Mammary epithelial cell (primary cell): ENCODE measurements at places on chromosomes 12 and 14.

GRCh38 chr14:30299915-30300314 lies 259.0 kb upstream of the G2E3 start:
- no peak for DNase-seq

GRCh38 chr14:53391631-53392285 lies 238.6 kb upstream of the DDHD1 start:
- peak; percentile 98 for DNase-seq

DNA sequence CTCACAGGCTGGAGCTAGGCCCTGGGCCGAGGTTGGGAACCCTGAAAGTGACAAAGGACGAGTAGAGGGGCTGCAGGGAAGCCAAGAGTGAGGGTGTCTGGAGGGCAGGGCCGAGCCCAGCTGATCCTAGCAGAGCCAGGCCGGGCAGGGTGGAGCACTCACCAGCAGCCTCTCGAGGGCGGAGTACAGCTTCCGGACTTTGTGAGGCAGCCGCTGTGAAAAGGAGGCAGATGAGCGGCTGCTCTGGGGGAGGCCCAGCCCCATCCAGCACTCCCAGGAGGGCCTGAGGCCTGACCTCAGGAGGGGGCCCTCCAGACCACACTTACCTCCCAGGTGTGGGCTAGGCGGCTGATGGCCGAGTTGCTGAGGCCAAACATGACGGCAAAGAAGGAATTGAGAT lies 14.7 kb upstream of the ENDOU start:
- no peak for DNase-seq

DNA sequence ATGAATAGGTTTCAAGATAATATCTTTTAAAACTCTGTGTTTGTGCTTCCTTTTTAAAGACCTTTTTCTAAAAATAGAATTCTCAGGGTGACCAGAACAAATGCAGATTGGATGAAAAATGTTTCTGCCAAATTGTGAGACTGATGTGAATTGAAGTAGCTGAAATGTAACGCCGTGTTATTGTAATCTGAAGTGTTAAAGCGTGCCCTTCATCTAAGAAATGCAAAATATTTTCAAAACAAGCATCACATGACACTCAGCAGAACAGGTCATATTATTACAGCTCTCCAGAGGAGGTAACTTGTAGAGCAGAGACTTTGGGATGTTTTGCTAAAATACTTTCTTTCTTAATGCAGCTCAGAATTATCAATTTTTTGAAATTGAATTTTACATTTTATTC lies 90.0 kb upstream of the PLEKHA5 start:
- DNase-seq: no peak

DNA sequence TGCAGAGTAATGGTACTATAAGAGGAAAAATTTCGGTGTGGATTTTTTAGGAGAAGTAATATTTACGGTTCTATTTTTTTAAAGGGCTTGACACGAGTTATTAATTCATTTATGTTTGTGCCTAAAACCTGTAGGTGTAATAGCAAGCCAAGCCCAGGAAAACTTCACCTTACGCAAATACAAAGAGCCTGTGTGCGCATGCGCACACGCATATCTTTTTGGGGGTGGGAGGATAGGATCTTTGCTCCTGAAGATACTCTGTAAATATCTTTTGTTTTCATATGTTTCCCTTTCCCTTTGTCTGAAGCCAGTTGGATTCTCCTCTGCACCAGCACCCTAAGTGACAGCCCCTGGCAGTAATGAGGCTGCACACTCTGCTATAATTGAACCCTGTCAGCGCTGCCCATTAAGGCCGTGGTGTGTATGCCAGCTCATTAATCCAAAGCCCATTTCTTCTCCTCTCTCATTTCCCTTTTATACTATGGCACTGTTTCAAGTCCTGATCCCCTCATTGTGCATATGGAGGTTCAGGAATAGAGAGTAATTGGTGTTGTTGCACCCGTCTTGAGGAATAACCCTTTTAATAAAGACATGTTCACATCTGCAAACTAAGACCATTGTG lies 327.2 kb upstream of the E2F7 start:
- no peak for DNase-seq

- peak; percentile 91 for DNase-seq
Measured at GRCh38 chr12:95173392-95174251, 43.6 kb downstream of the FGD6 start.

DNA sequence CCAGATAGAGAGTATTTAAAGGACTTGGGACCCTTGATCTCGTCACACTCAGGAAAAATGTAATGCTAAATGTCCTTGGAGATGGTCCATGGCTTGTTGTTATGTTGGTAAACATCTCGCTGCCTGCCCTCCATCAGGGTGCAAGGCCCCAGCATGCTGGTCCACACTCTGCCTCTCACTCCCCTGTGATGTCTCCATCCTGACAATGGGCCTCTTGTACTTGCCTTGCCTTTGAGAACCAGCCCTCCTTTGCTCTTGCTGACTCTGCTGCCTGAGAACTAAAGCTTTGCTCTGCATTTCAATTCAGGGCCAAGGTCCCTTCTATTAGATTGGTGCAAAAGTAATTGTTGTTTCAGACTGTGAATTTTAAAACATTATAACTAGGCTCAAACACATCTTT lies 131.0 kb upstream of the LMNTD1 start:
- DNase-seq: no peak

DNA sequence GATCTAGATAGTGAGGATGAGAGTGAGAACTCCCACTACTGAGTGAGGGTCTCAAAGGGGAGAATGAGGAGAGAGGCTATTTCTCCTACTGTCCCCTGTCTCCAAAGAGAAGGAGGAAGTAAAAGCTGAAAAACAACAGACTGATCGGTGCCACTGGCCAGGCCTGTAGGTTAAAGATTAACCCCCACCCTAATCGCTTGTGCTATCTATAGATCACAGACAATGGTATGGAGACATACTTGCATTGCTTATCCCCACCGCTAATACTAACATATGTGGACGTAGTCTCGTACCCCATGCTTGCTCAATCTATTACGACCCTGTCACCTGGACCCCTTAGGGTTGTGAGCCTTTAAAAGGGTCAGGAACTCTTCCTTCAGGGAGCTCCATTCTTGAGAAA lies 777.9 kb upstream of the TMEM132C start:
- DNase-seq: no peak

GRCh38 chr12:113634474-113634873 lies 162.8 kb upstream of the LHX5 start:
- DNase-seq: no peak

- peak; percentile 90 for DNase-seq
Measured at GRCh38 chr12:46160101-46160980, 108.5 kb downstream of the SLC38A1 start.

DNA sequence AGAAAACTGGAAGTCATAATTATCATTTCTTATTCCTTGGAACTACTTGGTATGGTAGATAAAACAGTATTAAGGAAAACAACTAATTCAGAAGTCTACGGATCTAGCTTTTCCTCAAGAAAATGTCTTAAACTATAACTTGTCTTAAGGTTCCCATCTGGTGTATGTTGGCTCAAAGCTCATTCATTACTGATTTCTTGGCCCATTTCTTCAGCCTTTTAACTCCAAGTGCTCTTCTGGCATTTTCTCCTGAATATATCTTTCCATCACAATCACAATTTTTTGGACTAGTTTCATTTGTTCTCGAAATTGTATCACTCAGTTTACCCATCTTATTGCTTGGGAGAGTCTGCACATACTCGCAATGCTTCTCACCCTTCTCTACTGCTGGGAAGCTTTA lies 150.1 kb downstream of the C12orf50 start:
- DNase-seq: no peak

DNA sequence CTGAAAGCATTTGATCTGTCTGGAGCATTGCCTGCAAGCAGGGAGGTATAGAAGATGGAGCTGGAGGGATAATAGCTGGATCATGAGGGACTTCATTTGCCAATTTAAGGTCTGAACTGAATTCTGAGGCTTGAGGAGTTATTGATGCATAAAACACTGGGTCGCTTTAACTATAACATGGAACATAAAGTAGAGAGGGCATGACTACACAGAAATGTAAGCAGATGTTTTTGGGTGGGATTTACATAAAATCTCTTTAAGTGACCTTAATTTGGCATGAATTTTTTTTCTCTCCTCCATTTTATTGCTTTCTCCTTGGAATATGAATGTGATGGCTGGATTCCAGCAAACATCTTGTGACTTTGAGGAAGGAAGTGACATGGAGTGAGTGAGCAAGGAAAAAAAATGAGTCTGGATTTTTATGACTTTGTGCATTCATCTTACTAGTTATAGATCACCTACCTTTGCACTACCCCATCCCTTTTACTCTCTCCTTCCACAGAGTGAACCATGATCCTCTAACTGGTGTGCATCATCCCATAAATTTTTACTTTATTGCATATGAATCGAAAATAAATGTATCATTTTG lies 356.0 kb downstream of the DUSP6 start:
- DNase-seq: no peak

- DNase-seq: peak; percentile 87
Measured at GRCh38 chr12:28780096-28780495, 369.0 kb upstream of the FAR2 start.

GRCh38 chr14:104282332-104283196 lies 144.2 kb downstream of the KIF26A start:
- no peak for DNase-seq

GRCh38 chr14:64502887-64503433 lies 678 bp downstream of the ZBTB25 start:
- DNase-seq: peak; percentile 52

GRCh38 chr12:132801741-132802140 lies 26.9 kb downstream of the GOLGA3 start:
- no peak for DNase-seq

DNA sequence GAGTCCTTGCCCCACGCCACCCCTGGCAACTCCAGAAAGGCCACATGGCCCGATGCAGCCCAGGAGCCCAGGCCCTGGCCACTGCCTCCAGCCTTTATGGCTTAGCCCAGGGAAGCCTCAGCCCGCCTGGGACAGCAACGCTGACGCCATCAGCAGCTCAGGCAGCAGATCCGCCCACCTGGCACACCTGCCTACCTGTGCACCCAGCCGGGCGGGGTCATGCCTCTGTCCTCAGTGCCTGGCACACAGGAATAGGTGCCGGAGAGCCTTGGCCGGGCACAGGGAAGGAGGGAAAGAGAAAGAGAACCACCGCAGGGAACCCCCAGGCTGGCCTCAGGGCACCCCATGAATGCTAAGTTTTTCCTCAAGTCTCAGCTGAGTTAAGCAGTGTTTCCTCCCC lies 21.1 kb downstream of the BEGAIN start:
- no peak for DNase-seq

DNA sequence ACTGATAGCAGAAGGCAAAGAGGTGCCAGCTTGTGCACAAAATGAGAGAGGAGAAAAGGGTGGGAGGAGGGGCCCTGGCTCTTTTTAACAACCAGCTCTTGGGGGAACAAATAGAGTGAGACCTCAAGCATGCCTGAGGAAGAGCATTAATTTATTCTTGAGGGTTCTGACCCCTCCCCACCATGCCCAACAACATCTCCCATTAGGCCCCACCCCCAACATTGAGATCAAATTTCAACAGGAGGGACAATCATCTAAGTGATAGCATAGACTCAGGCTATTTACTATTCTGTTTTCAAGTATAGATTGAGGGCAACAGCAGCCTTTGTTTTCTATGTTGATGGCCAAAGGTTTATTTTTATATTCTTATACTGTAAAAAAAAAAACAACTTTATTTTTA lies 59.7 kb downstream of the FUT8 start:
- no peak for DNase-seq

GRCh38 chr12:124437617-124438436 lies 129.6 kb downstream of the NCOR2 start:
- DNase-seq: no peak

DNA sequence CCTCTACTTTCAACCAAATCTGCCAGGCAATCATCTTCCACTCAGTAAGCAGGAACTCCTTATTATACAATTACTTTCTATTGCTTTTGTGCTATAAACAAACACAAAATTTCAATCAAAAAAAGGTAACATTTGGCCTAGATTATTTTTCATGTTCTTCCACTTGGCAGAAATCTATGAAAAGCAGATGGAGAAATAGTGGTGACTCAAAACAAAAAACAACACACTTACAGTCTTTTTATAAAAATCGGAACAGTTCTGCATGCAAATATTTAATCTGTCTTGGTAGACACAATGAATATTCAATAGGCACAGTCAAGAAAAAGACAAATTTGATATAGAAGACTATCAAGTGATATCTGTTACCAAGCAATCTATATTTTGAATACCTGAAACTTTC lies 376.8 kb downstream of the RPS29 start:
- no peak for DNase-seq

- no peak for DNase-seq
Measured at GRCh38 chr14:34056046-34056445, 105.2 kb upstream of the EGLN3 start.

DNA sequence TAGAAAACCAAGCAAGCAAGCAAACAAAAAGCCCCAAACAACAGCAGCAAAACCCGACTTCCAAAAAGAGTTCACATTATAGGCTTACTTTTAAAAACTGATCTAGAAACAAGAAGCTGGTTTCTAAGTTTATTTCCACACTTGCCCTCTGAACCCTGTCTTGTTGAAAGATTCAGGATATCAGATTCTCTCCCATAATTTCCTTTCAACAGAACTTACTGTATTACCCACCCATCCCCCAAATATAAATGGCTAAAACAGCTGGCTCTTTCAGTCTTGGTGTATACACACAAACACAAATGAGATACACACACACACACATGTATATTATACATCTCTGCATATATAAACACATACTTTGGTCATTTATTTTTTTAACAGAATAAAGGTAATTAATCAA lies 460.9 kb downstream of the ZFP36L1 start:
- DNase-seq: no peak

GRCh38 chr14:56374421-56374820 lies 205.2 kb upstream of the TMEM260 start:
- DNase-seq: no peak

- no peak for DNase-seq
Measured at GRCh38 chr14:35688126-35688826, 120.8 kb downstream of the RALGAPA1 start.

- DNase-seq: no peak
Measured at GRCh38 chr12:2137711-2138110, 84.9 kb downstream of the CACNA1C start.

DNA sequence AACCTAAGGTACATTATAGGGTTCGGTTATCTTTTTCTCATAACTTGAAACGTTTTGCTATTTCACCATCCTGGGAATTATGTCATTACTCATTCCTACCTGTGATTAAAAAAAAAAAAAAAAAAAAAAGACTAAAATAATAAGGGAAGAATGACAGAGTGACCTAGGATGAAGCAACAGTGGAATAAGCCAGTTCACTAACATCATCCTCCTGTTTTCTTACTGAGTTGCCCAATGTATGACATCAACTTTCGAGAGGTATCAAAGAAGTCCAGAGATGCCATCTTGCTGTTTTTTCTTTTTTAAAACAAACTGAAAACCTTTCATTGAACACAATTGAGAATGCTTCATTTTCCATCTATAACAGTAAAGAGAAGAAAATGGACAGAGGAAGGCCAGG lies 42.8 kb downstream of the AMN start:
- peak; percentile 46 for DNase-seq

DNA sequence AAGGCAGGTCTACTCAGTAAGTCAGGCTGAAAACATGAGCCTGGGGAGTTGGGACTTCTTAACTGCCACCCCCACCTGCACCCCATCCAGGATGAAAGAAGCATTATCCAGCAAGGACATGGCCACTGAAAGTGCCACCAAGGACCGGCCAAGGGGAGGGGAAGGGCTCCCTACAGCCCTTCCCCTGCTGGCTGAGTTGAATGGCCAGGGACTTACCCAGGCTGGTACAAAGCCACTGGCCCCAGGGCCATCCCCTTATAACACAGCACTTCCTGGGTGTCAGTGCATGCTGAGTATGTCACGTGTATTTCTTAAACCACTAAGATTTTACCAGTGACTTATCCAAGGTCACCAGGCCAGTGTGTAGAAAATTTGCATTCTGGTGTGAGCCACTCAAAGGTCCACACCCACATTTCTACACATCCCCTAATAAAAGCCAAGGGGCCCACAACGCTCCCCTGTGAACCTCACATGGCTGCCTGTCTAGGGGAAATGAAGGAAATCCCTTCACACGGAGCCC lies 29.3 kb upstream of the ZFP36L1 start:
- no peak for DNase-seq
